Uterus (tissue), 4 donors: ENCODE measurements at places on chromosomes 12 and 14. TPM values are rescaled to one million over a fixed set of nuclear protein-coding genes. Genes with fewer than 3 reads are reported as not detected.

The HSPB8 gene
- 36.6 TPM for total RNA-seq

GRCh38 chr12:103354403-103354802 lies 141.4 kb downstream of the C12orf42 start:
- DNase-seq = no peak

The SDR9C7 gene
- total RNA-seq = not detected

DNA sequence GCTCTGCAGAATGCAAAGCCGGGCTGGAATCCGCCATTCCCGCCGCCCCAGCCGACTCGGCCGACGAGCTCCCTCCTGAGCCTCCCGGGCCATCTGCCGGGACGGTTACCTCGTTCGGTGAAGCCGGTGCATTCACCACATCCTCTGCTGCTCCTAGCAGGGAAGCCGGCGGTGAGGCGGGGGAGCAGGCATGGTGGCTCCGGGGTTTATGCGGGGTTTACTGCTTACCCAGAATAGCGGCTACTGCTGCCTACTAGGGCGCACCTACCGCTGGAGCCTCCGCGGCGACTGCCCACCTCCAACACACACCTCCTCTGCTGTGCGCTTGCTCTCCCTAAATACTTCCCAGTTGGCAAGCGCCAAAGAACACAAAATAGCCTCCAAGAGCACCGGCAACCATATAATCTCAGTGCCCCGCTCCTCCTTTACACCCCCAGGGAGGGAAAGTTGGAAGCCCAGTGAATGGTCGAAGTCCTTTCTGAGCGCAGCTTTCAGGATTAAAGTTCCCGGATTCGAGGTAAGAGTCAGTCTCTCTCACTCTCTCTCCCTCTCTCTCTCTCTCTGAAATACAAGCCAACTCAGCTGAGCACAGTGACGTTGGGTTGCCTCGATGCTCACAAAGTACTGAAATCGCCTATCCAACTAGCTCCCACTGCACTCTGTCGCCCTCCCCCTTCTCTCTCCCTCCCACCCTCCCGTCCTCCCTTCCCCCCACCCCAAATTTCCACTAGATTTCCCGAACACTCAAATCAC lies at the start of gene TBX5:
Gene TBX5, minus strand, starts transcription at position 626 of the 753 bp plus-strand sequence. CDS start 2,246 bp downstream, outside the sequence.
- DNase-seq = no peak

GRCh38 chr12:89882050-89882449 lies 173.4 kb upstream of the ATP2B1 start:
- no peak for DNase-seq

- DNase-seq = no peak
Measured at GRCh38 chr12:91994208-91994797, 151.3 kb downstream of the BTG1 start.

GRCh38 chr12:92110083-92110640 lies 35.5 kb downstream of the BTG1 start:
- no peak for DNase-seq

DNA sequence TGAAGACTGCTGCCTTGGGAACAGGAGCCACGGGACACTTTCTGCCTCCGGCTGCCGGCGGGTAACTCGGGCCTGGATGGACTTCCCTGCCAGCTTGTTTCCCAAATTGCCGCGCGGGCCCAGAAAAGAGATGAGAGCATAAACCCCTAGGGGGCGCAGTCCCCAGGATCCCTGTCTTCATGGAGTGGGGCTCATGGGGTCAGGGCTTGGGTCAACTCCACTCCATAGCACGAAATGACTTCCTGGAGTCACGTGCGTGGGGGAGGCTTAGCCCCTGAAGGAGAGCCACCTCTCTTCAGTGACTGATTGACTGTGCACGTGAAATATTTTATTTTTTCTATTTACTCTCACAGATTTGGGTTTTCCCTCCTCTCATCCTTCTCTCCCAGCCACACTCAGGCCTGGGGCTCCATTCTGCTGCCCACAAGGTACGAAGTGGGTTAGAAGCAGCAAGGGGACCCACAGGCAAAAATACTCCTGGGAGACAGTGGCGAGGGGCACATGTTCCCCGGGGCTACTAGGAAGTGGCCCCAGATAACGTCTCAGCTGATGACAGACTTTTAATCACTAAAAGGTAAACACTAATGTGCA lies 10.0 kb downstream of the PGF start:
- DNase-seq = no peak

DNA sequence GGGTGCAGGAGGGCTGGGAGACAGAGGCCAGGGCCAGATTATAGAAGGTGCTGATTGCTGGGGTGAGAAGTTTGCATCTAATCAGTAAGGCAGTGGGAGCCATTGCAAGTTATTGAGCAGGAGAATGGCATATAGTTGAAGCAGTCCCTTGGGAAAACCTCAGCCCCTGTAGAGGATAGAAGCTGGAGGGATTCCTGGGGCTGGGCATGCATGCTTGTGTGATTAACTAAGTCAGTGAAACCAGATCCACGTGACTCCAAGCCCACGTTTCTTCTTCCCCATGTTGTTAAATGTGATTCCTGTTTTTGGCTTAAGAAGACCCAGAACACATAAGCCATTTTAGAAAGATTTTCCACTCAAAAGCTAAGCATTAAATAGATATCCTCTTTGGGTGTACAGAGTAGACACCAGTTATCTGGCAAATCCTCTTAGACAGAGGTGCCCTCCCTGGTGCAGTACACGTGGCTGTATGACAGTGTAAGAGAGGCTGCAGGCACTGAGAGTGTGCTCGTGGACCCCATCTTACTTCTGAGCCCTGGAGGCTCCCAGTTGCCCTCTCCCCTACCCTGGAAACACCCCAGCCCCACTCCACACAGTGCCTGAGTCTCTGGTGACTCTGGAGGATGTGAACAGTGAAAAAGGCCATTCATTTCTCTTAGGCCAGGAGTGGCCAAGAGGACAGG lies 3.2 kb downstream of the C14orf132 start:
- no peak for DNase-seq

DNA sequence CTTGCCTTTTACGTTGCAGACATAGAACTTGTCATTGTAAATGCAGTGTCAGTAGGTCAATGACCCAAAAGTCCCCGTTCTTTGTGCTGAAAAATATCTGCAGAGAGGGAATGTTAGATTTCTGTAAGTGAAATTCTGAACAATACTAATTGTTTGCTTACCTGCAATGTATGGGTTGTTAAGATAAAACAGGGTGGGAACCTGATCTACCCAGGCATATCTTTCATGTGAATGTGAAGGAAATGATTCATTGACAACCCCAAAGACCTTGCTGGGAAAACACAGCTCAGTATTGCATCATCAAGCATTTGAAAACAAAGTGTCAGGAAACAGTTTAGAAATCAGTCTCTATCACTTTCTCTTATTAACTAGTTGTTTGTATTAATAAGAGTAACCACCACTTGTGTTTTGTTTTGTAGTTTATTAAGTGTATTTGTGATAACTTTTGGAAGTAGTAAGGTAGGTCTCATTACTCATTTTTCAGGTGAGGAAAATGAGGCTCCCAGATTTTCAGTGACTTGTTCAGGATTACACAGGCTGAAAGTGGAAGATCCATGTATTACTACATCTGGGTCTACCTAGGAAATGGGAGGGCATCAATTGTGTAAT lies 57.9 kb upstream of the SLC38A2 start:
- no peak for DNase-seq

The TBK1 gene
- 17.1 TPM for total RNA-seq

GRCh38 chr14:76705214-76705613 lies 56.1 kb upstream of the VASH1 start:
- DNase-seq = no peak

The GLI1 gene
- not detected for total RNA-seq

DNA sequence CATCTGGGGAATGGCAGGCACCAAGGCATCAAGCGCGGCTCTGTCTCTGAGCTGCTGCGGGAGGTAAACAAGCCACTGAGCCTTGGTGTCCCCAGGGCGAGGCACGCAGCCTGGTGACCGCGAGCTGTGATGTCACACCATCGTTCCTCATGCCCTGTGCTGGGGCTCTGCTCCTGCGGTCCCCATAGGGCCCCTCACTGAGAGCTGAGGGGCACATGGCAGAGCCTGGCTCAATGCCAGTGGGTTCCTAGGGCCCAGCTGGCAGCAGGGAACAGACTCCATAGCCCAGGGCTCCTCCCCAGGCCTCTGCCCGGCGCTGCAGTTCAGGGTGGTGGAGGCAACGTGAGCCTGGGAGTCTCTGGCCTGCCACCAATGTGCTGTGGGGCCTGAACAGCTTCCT lies 22.6 kb downstream of the CHGA start:
- no peak for DNase-seq

DNA sequence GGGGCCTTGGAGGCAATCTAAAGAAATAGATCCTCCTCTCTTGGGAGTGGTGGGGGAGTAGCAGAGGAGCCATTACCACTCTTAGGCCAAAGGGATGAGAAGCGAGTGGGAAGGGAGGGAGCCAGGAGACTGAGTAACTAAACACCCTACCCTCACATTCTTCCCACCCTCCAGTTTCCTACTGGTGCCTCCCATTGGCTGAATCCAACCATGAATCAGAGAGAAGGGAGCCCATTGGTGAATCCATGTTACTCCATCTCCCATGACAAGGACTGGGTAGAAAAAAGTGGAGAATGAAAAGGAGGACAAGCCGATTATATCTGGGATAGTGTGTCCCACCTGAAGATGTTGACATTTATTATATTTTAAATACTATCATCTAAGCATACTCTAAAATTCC lies 76.8 kb upstream of the LHX5 start:
- DNase-seq = no peak

DNA sequence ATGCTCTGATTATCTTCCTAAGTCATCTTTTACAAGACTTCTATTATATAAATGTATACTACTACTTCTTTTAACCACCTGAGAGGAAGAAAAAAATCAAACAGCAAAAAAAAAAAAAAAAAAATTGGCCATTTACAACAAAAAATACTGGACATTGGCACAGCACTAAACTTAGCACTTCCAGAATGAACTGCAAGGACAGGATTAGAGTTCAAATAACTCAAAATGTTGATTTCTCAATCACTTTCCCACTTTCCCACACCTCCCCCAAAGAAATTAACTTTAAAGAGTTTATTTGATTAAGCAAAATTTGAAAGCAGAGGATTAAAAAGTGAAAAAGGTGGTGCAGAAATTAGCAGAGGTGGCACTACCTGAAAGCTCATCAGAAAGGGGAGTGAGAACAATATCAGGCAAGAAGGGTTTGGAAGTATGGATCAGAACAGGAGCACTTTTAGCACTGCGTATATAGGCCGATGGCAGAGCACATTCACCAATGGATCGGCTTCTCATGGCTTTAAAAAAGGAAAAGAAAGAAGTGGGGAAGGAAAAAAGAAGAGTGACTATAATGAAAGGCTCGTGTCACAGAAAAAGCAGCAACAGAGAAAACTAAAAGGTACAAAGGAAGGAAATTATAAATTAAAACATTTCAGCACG lies 109.2 kb downstream of the RALGAPA1 start:
- DNase-seq = no peak

DNA sequence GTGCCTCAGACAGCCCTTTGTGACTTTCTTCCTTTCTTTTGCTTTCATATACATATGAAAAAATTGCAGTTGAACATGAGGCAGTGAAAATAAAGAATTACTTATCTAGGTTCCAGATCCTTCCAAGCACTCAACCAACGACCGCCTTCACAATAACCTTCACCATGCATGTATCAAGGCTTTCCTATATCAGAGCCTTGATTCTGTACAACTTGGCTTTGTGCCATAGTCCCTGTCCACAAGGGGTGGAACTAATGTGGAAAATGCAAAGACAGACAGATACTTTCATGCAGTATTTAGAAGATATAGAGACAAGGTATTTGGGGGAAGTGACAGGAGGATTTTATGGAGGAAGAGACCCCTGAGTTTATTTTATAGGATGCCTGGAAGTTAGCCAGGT lies 48.6 kb upstream of the PLEKHA5 start:
- DNase-seq = no peak

DNA sequence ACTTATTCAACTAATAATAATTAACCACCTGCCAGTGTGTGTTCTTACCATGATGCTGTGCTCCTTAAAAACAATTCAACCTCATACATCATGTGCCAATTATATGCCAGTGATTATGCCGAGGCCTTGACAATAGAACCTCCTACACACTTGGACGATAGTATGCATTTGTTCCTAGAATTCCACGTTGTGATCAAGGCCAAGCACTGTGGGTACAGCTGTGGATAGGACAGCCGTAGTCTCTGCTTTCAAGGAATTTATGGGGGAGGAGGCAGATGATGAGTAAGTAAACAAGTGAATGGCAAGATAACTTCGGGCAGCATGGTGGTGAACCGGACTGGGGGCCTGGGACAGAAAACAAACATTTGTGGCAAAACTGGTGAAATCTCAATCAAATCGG lies 18.0 kb upstream of the MYO1H start:
- DNase-seq = no peak

DNA sequence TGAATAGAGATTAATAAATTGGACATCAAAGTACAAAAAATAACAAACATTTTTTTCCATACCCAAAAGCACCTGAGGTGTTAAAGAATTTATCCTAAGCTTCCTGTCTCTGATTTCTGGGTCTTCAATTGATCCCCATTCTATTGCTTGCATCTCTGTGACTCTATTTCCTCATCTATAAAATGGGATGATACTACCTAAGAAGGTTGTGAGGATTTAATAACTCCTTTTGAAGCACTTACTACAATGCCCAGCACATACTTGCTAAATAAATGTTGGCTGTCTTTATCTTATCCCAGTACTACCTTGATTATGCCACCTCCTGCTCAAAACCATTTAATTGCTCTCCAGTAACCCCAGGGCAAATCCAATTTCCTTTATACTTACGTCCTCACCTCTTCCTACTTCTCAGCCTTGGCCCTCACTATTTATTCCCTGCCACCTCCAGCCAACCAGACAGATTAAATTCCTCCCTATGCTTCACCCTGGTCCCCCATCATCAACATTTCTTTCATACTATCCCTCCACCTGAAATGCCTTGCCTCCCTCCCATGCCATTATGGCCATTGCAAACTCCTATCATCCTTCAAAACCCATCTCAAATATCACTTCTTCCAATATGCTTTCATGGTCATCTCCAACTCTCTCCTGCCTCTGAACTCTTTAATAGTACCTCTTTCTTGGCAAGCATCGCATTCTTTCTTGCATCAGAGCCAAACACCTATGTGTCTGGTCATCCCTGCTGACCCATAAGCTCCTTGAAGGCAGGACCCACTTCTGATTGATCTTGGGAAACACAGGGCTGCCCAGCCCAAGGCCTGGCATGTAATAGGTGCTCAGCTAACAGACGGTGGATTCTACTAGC lies 7.9 kb upstream of the ASIC1 start:
- no peak for DNase-seq

- peak; percentile 81 for DNase-seq
Measured at GRCh38 chr14:76784881-76785280, 23.6 kb downstream of the VASH1 start.

DNA sequence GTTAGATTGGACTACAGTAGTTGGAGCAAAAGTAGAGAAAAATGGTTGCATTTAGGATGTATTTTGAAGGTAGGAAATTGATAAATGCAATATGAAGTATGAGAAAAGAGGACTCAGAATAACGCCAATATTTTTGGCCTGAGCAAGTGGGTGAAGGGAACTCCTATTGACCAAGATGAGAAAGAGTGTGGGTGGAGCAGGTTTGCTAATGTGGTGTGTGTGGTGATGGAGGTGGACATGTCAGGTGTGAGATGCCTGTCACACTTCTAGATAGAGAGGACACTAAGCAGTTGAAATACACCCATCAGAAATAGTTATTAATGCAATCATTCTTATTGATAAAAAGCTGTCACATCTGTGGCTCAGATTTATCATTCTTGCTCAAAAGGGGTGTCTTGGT lies 7.3 kb downstream of the GUCY2C start:
- DNase-seq = no peak

- DNase-seq = no peak
Measured at GRCh38 chr14:89775946-89776345, 178.6 kb downstream of the EFCAB11 start.
